ENCODE measurements at places on chromosomes 1 and 21.

GRCh38 chr1:185400052-185400451, 83.0 kb upstream of the IVNS1ABP start:
- no peak for DNase-seq

GRCh38 chr21:44052071-44052829, 40.1 kb downstream of the TRAPPC10 start:
- DNase-seq = no peak

- DNase-seq = no peak
Measured at GRCh38 chr1:70405780-70406416, 5.2 kb upstream of the CTH start.

GRCh38 chr1:246828818-246829217, 102.9 kb downstream of the AHCTF1 start:
- DNase-seq = no peak

- DNase-seq = no peak
Measured at GRCh38 chr1:169487561-169487960, 1.8 kb upstream of the SLC19A2 start.

DNA sequence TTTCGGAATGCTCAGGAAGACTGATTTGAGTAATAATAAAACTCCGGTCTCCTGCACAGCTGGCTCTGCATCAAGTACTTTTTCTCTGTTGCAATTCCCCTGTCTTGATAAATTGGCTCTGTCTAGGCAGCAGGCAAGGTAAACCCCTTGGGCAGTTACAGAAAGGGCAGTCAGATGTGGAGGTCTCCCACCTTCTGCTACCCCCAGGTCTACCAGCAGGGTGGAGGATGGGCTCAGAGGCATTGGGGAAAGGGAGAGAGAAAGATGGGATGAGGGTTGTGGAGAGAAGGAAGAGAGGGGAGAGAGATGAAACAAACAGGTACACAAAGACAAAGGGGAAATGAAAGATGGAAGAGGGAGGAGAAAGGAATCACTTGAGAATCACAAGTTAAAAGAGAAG, 156.8 kb downstream of the MIS18A start:
- DNase-seq = no peak

- no peak for DNase-seq
Measured at GRCh38 chr1:64060611-64061302, 142.7 kb upstream of the UBE2U start.

DNA sequence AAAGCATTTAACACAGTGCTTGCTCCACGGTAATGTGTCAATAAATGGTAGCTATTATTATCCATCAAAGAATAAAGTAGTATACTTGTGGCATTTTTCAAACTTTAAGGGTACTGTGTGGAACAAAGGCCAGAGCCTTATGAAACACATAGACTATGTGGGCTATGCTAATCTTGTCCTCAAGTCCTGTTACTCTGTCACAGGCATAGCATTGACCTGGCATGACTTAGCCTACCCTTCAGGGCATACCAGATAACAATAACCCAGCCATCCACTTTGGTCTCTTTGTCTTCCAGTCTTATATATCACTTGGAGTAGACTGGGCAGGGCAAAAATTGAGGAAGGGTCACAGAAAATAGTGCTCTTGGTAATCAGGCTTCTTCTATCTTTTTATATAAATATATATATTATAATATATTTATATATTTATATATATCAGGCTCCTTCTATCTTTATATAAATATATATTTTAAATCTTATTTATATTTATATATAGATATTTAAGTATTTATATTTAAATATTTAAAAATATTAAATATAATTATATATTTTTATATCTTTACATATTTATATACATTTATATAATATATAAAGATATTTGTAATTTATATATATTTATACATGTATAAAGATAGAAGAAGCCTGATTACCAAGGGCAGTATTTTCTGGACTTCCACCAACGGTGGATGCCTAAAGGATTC, 66.1 kb upstream of the CNN3 start:
- no peak for DNase-seq

- DNase-seq = no peak
Measured at GRCh38 chr1:211985556-211986264, 49.6 kb downstream of the INTS7 start.

GRCh38 chr1:16174886-16175598, 19.2 kb upstream of the EPHA2 start:
- no peak for DNase-seq

- DNase-seq = no peak
Measured at GRCh38 chr1:175207971-175208370, 15.4 kb upstream of the KIAA0040 start.

DNA sequence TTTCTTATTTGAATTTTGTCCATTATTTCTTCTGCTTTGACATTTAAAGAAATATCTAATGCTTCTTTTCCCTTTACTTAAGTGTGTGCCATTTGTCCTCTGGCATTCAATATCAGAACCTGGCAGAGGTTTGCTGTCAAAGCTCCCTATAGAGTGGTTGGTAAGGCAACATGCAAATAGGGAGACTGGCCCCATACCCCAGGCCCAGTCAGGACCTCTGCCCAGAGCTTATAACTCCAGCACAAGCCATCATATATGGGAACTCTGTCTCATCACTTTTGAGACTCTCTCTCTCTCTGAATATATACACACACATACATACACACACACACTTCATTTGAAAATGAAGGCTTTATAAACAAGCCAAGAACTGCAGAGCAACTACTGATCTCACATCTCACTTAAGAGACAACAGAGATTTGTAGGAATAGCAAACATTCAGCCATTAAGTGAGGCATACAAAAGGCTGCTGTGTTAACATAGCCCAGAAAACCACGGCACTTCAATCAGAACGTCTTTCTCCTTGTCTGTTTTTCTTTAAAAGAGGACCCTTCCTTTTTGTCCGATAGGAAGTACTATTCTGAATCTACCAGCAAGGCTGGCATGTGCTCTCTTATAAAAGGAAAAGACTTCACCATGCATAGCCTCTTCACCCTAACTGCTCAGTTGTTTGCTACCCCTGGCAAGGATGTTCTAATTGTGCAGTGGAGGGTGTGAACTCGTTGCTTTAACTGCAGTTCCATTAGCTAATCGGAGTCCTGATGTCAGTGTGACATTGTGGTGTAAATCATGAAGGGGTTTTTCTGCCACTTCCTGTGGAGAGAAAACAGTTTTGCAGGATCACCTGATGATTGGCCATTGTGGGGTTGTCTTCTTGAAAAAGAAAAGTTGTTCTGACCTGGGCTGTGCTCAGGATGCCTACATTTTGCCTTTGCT, 101.7 kb downstream of the NR5A2 start:
- DNase-seq = no peak

GRCh38 chr1:37439349-37439995, 34.9 kb upstream of the ZC3H12A start:
- no peak for DNase-seq

- DNase-seq = no peak
Measured at GRCh38 chr1:113780374-113781146, 21.3 kb upstream of the PHTF1 start.

DNA sequence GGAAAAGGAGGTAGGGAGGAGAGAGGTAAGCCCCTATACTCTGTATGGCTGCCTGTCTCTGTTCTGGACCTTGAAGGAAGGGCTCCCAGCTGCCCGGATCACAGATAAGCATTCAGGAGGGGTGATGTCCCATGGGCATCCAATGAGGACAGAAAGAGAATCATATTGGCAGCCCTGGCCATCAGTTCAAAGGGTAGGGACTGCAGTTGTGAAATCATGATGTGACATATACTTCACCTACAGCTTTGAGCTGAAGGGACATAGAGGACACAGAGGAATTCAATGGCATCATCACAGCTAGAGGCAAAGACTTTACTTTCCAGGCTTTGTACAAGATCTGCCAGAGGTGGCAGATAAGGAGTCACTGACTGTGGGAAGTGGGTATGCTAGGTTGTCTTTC, 21.6 kb downstream of the DDX20 start:
- DNase-seq = no peak

DNA sequence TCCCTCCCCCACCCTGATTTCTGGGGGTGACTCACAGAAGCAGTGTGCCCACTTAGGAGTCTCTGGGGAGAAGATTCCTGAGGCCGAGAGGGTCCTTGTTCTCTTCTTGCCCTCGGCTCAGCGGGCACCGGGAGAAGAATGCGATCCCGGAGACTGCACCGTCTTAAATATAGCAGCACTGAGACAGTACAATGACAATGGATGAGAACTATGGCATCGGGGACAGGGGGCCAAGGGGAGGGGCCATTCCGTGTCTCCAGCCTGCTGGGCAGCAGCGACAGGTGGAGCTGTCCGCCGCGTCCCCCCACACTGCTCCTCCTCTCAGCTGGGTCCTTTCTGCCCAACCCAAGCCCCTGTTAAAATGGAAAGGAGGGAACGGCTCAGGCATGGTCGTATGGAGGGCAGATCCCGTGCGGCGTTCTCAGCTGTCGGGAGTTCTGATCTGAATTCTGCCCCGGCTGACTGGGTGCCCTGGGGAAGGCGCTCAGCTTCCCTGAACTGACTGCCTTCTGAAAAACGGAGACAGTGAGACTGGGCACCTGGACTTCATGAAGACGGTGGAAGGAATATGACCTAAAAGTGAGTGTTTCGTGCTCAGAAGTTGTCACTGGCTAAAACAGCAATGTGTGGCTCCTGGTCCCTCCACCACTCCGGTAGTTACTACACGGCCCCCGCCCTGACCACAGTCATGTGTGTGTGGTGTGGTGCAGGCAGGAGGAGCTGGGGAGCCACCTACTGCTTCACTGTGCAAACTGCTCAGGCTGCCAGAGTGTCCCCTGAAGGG, at the start of gene MYOM3:
Gene MYOM3, minus strand, starts transcription at position 140 of the 784 bp plus-strand sequence. CDS start 3,499 bp downstream, outside the sequence.
- DNase-seq = peak; percentile 62

GRCh38 chr1:198936371-198937083, 297.7 kb downstream of the PTPRC start:
- no peak for DNase-seq

GRCh38 chr1:172845371-172845770, 186.5 kb downstream of the FASLG start:
- DNase-seq = no peak

DNA sequence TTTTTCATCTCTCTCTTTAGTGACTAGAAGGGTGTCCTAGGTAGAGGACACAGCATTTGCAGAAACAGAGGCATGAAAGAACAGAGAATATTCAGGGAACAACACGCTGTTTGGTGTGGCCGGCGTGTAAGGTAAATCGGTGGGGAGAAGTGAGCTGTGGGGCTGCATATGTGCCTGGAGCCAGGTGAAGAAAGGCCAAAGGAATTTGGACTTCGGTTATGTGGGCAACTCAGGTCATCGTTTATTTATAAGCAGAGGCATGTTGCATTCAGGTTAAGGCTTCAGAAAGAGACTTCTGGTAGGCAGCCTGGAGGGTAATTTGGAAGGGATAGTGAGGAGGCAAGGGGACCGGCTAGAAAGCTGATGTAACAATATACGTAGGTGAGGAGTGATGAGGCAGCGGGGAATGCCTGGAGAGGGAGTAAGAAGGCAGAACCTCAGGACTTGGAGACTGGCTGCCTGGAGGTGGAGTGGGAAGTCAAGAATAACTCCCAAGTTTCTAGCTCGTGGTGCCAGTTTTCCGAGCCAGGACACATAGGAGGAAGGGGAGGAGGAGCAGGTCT, 64.1 kb upstream of the ACOT11 start:
- no peak for DNase-seq

Measured in frontal cortex (tissue), 4 donors.